ENCODE measurements at places on chromosomes 12 and 14. TPM values are rescaled to one million over a fixed set of nuclear protein-coding genes. Genes with fewer than 3 reads are reported as not detected.

The RFX4 gene
- total RNA-seq, result not detected

The PROX2 gene
- not detected for total RNA-seq

The RNF212B gene
- total RNA-seq, result not detected

The ACAD10 gene
- total RNA-seq, result 29.5 TPM

The GPD1 gene
- 0.95 TPM for total RNA-seq

The HVCN1 gene
- 10.6 TPM for total RNA-seq

The TAS2R46 gene
- total RNA-seq, result 1.6 TPM

The MAX gene
- total RNA-seq, result 154 TPM

The RNASE3 gene
- not detected for total RNA-seq

The PTPRQ gene
- not detected for total RNA-seq
